ENCODE measurements at places on chromosomes 2 and 18. TPM values are rescaled to one million over a fixed set of nuclear protein-coding genes. Genes with fewer than 3 reads are reported as not detected.

DNA sequence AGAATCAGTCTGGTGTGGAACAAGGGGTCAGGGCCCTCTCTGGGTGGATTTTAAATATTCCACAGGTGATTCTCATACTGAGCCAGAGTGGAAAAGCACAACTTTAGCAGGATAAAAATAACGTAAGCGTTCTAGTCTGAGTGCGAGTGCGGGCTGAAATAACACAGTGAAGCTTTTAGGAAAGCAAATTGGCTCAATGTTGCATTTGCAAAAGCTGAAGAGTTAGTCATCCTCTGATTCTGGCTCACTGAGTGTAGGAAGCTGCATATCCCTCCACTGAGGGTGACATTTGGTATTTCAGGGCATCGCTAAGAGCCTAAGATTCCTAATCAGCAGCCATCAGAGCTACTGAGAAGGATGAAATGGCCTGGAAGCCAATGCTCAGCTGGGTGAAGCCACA, 134.7 kb downstream of the RIF1 start:
- DNase-seq, result no peak

GRCh38 chr2:83006961-83007360, 1452.1 kb downstream of the SUCLG1 start:
- DNase-seq, result no peak

GRCh38 chr2:142984657-142985056, 107.2 kb downstream of the KYNU start:
- no peak for DNase-seq

- DNase-seq, result no peak
These were observed 102.6 kb downstream of the TNS1 start for GRCh38 chr2:217900010-217900779.

GRCh38 chr2:25842155-25842554, 36.1 kb downstream of the ASXL2 start:
- DNase-seq, result no peak

GRCh38 chr18:54173980-54174630, 50.4 kb downstream of the MBD2 start:
- no peak for DNase-seq

DNA sequence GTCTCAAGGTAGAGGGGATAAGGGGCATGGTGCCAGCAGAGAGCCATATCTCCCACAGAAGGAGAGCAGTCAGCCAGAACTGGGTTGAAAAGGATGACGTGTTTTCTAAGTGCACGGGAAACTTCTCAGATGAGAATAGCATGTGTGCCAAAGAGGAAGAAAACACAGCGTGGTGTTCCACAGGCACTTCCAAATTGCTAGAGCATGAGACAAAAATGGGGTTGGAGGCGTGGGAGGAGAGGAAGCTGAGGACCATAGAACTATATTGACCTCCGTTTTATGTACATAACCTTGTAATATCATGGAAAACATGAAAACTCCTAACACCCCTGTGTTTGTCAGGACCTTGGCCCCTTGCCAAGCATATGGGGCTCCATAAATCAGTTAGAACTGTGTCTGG, 682.7 kb upstream of the RAB6C start:
- DNase-seq, result peak; percentile 71

The GALR1 gene
- total RNA-seq, result under 0.01 TPM

GRCh38 chr2:144357623-144358373, 162.1 kb downstream of the ZEB2 start:
- DNase-seq, result peak; percentile 20

The MOCOS gene
- 4.1 TPM for total RNA-seq

DNA sequence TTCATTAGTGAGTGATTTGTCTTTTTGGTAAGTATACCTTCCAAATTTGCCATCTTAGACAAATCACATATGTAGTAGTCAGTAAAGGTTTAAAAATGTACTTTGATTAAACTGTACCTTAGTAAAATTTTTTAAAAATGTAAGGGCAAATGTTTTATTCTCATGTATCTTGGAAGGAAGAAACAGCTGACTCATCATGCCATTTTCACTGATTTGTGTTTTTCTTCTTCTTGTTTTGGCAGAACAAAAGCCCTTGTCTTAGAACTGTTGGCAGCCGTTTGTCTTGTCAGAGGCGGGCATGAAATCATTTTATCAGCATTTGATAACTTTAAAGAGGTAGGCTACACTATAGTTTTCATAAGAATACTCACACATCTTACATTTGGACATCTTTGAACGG, 136.5 kb downstream of the PRPF40A start:
- DNase-seq, result no peak

- DNase-seq, result peak; percentile 86
These were observed 11.3 kb downstream of the TMEM247 start for GRCh38 chr2:46490521-46491141.

The POTEE gene
- not detected for total RNA-seq

The FIGN gene
- total RNA-seq, result 4.1 TPM

GRCh38 chr2:151842830-151843690, 14.8 kb upstream of the ARL5A start:
- no peak for DNase-seq

GRCh38 chr18:24254071-24254470, 115.2 kb downstream of the CABYR start:
- DNase-seq, result no peak

- DNase-seq, result no peak
These were observed 84.4 kb upstream of the CAVIN2 start for GRCh38 chr2:191931329-191931728.

The C2orf72 gene
- not detected for total RNA-seq

DNA sequence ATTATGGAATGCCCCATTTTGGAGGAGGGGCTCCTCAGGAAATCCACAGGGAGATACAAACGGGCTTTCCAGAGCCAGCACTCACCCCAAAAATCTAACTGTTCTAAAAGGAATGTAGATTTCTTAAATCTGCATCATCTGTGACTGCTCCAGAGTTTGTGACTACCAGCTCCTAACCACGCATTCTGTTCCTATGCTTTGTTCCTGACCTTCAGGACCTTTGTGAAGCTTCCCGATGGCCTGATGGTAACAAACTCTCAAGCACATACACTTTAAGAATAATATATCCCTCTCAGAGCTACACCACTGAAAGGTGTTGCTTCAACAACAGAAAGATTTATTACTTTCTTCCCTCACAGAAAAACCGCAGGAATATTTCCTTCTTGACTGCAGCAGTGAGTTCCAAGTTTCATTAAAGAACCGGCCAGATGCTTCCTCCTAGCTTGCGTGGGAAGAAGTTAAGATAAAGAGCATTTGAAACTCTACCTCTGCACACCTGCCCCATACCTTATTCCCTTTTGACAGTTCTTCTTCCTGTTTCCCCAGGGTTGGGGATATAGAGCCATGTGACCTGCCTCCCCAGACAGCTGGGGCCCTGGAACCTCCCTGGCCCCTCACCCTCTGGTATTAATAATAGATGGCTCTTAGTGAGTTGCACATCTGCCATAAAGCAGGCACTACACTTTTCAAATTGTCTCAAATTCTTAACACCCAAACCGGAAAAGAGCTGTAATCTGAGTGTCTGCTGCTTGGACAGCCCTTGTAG, 40.2 kb upstream of the EML4 start:
- DNase-seq, result peak; percentile 53

The GAREM2 gene
- total RNA-seq, result under 0.01 TPM

DNA sequence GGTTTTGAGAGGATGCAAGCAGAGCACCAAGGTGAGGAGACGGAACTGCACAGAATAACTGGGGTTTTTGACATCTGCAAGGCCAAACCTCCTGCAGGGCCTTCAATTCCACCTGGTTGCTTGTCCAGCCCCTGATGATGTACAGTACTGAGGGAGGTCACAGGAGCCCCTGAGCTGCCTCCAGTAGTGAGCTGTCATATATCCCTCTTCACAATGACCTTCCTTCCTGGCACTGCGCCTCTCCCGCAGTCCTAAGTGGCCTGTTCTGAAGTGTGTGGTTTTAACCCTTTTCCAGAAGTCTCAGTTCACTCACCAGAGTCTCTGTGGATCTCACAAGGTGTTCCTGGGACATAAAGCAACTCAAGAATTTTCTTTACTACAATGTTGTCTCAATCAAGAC, 45.3 kb downstream of the LRRTM1 start:
- no peak for DNase-seq

DNA sequence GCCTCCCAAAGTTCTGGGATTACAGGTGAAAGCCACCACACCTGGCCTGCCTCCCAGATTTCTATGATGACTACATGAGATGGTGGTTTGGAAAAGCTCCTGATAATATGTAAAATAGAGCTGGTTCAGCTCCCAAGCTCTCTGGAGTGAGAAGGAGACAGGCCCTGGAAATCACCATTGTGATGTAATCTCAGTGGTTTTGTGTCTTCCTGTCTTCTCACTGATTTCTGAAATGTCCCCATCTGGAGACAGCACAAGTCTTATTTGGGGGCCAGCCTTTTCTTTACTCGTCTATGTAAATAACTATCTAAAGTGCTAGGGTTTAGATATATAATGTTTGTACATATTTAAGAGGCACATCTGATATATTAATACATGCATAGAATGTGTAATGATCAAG, 64.0 kb downstream of the CCNT2 start:
- DNase-seq, result no peak

DNA sequence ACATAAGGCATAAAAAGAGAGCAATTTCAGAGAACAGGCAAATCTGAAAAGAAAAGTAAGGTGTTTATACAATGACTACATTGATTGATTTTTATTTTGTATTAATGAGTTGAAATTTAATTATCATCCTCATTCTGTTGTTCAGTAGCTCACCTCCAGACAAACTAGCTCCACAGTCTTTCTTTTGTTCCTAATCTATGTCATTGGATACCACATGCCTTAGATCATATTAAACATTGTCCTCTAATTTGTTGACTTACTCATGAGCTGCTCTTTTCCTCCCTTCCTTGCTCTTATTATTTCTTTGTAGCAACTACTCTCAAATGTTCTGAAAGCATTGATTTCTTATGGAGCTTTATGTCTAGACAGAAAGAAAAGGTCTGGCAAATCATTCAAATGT, 185.5 kb upstream of the ZSWIM2 start:
- no peak for DNase-seq
